ENCODE measurements at places on chromosomes 16 and 17. TPM values are rescaled to one million over a fixed set of nuclear protein-coding genes. Genes with fewer than 3 reads are reported as not detected.

NPIPA2 gene
- 14.4 TPM for total RNA-seq

RHBDL3 gene
- total RNA-seq: 0.29 TPM

PRSS27 gene
- total RNA-seq: not detected

SPATA22 gene
- total RNA-seq: not detected

RAMP2 gene
- 29.7 TPM for total RNA-seq

ADPRM gene
- total RNA-seq: 14.0 TPM

ATAD5 gene
- total RNA-seq: 8.8 TPM

FA2H gene
- not detected for total RNA-seq

C1QL1 gene
- total RNA-seq: 0.51 TPM

ALDOA gene
- 583 TPM for total RNA-seq

DNA sequence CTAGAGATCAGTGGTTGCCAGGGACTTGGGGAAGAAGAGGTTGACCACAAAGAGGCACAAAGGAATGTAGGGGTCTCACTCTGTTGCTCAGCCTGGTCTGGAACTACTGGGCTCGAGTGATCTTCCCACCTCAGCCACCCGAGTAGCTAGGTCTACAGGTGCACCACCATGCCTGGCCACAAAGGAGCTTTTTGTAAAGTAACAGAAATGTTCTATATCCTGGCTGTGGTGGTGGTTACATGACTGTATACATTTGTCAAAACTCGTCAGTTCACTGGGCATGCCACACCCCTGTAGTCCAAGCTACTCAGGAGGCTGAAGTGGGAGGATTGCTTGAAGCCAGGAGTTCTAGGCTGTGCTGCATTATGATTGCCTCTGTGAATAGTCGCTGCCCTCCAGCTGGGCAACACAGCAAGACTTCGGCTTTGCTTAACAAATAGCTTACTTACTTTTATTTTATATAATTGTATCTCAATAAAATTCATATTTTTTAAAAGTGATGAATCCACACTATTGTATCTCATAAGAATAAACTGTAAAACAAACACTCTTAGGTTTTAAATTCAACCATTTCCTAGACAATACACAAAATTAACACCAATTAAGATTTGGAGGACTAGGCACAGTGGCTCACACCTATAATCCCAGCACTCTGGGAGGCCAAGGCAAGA, 5.0 kb downstream of the SKA2 start:
- H3K27me3 ChIP-seq: no peaks in the 10 kb centered on the region
- no peak for DNase-seq
- no peak overlapping the region for H3K4me3 ChIP-seq
- no peak overlapping the region for H3K27ac ChIP-seq
- no peaks in the 10 kb centered on the region for H3K36me3 ChIP-seq

GRCh38 chr16:48271728-48272127, 24.4 kb upstream of the ABCC11 start:
- H3K4me1 ChIP-seq: no peaks in the 10 kb centered on the region
- no peak for DNase-seq
- no peaks in the 10 kb centered on the region for H3K27me3 ChIP-seq
- H3K4me3 ChIP-seq: no peak overlapping the region

GRCh38 chr16:21070564-21070963, 80.1 kb downstream of the DNAH3 start:
- H3K36me3 ChIP-seq: no peaks in the 10 kb centered on the region
- no peak overlapping the region for H3K27ac ChIP-seq
- H3K4me1 ChIP-seq: no peaks in the 10 kb centered on the region
- no peak for DNase-seq
- H3K27me3 ChIP-seq: no peaks in the 10 kb centered on the region

GRCh38 chr16:57998486-57998885, 2.0 kb downstream of the ZNF319 start:
- no peaks in the 10 kb centered on the region for H3K27me3 ChIP-seq
- H3K36me3 ChIP-seq: no peaks in the 10 kb centered on the region
- H3K27ac ChIP-seq: no peak overlapping the region
- no peak for DNase-seq
- no peaks in the 10 kb centered on the region for H3K4me1 ChIP-seq
- no peak overlapping the region for H3K4me3 ChIP-seq

- H3K27ac ChIP-seq: no peak overlapping the region
- no peak for DNase-seq
- H3K36me3 ChIP-seq: no peaks in the 10 kb centered on the region
- H3K27me3 ChIP-seq: no peaks in the 10 kb centered on the region
- H3K4me1 ChIP-seq: no peaks in the 10 kb centered on the region
These were observed 3.1 kb upstream of the SPACA3 start for GRCh38 chr17:32988481-32989101.

- no peak for DNase-seq
- H3K27me3 ChIP-seq: no peaks in the 10 kb centered on the region
- no peak overlapping the region for H3K4me3 ChIP-seq
- no peak overlapping the region for H3K27ac ChIP-seq
- H3K36me3 ChIP-seq: no peaks in the 10 kb centered on the region
These were observed 17.8 kb downstream of the TSPOAP1 start for GRCh38 chr17:58310511-58311428.

DNA sequence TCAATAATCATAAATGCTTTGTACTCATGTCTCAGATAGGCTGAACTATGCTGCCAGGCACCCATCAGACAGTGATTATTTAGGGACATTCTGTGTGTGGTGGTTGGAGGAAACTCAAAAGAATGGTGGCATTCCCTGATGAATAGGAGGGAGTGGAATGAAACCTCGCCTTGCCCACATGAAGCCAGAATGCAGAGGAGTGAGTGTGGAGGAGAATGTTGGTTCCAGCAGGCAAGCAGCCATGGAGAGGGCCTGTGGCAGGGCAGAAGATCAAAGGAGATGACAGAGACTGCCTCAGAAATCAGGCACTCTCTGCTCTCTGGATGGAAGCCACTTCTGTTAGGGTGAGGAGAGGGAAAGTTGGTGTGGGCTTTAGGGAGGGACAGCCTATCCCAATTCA, 22.5 kb downstream of the KCTD19 start:
- DNase-seq: no peak
- H3K27me3 ChIP-seq: no peaks in the 10 kb centered on the region
- H3K4me1 ChIP-seq: no peaks in the 10 kb centered on the region
- no peaks in the 10 kb centered on the region for H3K36me3 ChIP-seq
- H3K4me3 ChIP-seq: no peak overlapping the region
- H3K27ac ChIP-seq: no peak overlapping the region

- no peak for DNase-seq
- no peak overlapping the region for H3K27ac ChIP-seq
- H3K27me3 ChIP-seq: no peaks in the 10 kb centered on the region
- H3K4me3 ChIP-seq: no peak overlapping the region
- H3K36me3 ChIP-seq: no peaks in the 10 kb centered on the region
These were observed 30.5 kb downstream of the CDH13 start for GRCh38 chr16:82657239-82657638.

GRCh38 chr17:67359960-67360791, 6.2 kb downstream of the PSMD12 start:
- H3K27me3 ChIP-seq: no peaks in the 10 kb centered on the region
- DNase-seq: no peak
- H3K27ac ChIP-seq: no peak overlapping the region
- no peak overlapping the region for H3K4me3 ChIP-seq
- no peaks in the 10 kb centered on the region for H3K4me1 ChIP-seq
- no peaks in the 10 kb centered on the region for H3K36me3 ChIP-seq

GRCh38 chr16:17302214-17302613, 168.5 kb downstream of the XYLT1 start:
- H3K36me3 ChIP-seq: no peaks in the 10 kb centered on the region
- peaks cover 5% of the 10 kb centered on the region for H3K4me1 ChIP-seq
- no peaks in the 10 kb centered on the region for H3K27me3 ChIP-seq
- no peak overlapping the region for H3K4me3 ChIP-seq
- no peak overlapping the region for H3K27ac ChIP-seq
- no peak for DNase-seq

DNA sequence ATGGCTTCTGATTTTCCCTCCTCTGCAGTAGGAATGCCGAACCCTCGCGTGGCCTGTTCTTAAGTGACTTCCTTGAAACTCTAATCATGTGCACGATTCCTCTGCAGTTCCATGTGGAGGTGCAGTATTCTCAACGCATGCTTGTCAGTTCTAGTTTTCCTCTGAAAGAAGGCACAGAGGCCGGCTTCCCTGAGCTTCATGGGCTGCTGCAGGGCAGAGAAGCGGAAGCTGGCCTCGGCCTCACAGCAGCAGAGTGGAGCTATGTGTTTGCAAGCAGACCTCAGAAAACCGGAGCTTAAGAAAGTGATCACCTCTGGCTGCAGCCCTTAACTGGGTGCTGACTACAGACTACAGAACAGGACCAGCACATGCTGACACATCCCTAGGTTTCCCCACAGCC, 500.7 kb downstream of the GRIN2A start:
- DNase-seq: no peak
- H3K4me3 ChIP-seq: no peak overlapping the region
- no peak overlapping the region for H3K27ac ChIP-seq
- H3K27me3 ChIP-seq: no peaks in the 10 kb centered on the region
- H3K36me3 ChIP-seq: no peaks in the 10 kb centered on the region

GRCh38 chr16:22383827-22384226, 9.4 kb upstream of the CDR2 start:
- H3K27ac ChIP-seq: no peak overlapping the region
- H3K27me3 ChIP-seq: no peaks in the 10 kb centered on the region
- no peaks in the 10 kb centered on the region for H3K4me1 ChIP-seq
- DNase-seq: no peak

GRCh38 chr16:79835194-79835593, 234.7 kb upstream of the MAF start:
- H3K27me3 ChIP-seq: no peaks in the 10 kb centered on the region
- DNase-seq: no peak
- H3K27ac ChIP-seq: peak overlapping the region; percentile 86
- H3K4me1 ChIP-seq: peaks cover 11% of the 10 kb centered on the region
- no peaks in the 10 kb centered on the region for H3K36me3 ChIP-seq
- H3K4me3 ChIP-seq: no peak overlapping the region

DNA sequence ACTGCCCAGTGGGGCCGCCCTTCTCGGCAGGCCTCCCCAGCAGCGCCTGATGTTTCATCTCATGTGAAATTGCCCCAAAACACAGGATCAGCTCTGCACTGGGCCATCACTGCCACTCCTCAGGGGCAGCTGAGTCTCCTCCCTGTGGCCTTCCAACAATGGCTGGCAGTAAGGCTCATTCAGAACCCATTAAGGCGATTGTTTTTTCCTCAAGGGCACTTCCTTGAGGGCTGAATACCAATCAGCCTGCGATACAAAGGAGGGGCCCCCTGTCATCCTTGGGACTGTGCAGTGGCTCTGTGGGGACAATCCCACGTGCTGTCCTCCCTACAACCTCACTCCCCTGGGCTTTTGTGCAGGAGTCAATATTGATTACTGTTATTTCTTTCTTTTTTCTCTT, 47.5 kb downstream of the XYLT1 start:
- no peak for DNase-seq
- no peak overlapping the region for H3K4me3 ChIP-seq

DNA sequence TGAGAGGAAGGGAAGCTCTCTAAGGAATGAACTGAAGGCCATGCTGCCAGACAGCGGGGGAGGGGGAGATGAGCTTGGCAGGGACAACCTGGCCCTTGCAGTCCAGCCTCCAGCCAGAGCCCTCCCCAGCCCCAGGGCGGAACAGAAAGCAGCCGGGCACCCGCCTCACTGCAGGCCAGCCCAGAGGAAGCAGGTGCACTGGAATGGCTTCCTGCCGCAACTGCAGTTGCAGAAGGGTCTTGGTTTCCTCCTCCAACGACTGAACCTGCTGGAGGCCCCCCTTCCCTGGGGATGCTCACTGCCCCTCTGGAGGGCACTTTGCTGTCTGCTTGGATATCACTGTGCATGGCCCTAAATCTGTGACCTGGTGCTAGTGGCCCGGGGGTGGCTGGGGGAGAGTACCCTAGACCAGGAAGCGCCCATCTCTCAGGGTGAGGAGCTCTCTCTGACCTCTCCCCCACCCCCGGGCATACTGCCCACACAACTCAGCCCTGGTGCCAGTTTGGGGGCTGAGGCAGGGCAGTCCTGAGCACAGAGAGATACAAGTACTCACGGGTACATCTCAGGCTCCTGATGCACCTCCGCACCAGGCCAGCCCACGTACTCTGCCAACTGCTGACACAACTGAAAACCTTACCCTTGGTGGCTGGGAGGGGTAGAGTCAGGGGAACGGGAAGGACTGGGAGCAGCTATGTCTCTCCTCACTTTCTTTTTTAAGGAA, 41.1 kb downstream of the MYO18A start:
- H3K36me3 ChIP-seq: no peaks in the 10 kb centered on the region
- H3K27ac ChIP-seq: peak overlapping the region; percentile 73
- no peaks in the 10 kb centered on the region for H3K27me3 ChIP-seq

- no peaks in the 10 kb centered on the region for H3K36me3 ChIP-seq
- DNase-seq: no peak
- H3K4me3 ChIP-seq: no peak overlapping the region
- no peak overlapping the region for H3K27ac ChIP-seq
- H3K27me3 ChIP-seq: no peaks in the 10 kb centered on the region
- H3K4me1 ChIP-seq: no peaks in the 10 kb centered on the region
These were observed 26.2 kb downstream of the TEKT5 start for GRCh38 chr16:10668322-10669045.

DNA sequence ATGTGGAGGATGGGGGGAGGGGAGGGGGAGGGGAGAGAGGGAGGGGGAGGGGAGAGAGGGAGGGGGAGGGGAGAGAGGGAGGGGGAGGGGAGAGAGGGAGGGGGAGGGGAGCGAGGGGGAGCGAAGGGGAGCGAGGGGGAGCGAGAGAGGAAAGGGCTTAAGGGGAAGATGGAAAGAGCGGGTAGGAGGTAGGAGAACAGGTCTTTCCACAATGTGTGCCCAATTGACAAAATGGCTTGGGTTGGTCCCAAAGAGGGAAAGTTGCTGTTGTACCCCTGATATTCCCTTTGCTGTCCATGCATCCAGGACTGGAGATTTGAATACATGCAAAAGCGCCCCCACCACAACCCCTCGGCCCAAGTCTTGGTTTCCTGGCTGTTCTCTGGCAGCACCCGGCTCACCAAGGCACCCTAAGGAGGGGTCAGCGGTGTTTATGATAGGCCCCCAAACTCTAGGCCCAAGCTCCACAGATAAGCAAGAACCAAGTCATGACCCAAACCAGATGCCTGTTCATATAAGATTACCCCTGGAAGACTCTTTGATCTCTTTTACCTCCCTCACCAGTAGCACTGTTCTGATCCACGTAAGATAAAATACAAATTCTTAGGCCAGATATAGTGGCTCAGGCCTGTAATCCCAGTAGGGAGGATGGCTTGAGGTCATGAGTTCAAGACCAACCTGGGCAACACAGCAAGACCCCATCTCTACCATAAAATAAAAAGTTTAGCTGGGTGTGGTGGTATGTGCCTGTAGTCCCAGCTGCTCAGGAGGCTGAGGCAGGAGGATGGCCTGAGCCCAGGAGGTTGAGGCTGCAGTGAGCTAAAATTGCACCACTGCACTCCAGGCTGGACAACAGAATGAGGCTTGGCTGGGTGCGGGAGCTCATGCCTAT, 119.6 kb downstream of the ZFHX3 start:
- no peak for DNase-seq
- H3K4me1 ChIP-seq: peaks cover 4% of the 10 kb centered on the region
- H3K36me3 ChIP-seq: no peaks in the 10 kb centered on the region
- no peak overlapping the region for H3K4me3 ChIP-seq

GRCh38 chr17:64622931-64623654, 39.0 kb downstream of the SMURF2 start:
- no peak for DNase-seq
- no peak overlapping the region for H3K27ac ChIP-seq
- no peak overlapping the region for H3K4me3 ChIP-seq
- H3K4me1 ChIP-seq: no peaks in the 10 kb centered on the region

- no peak overlapping the region for H3K27ac ChIP-seq
- no peaks in the 10 kb centered on the region for H3K36me3 ChIP-seq
- no peak for DNase-seq
- H3K27me3 ChIP-seq: no peaks in the 10 kb centered on the region
- no peak overlapping the region for H3K4me3 ChIP-seq
- H3K4me1 ChIP-seq: no peaks in the 10 kb centered on the region
These were observed 44.3 kb downstream of the ADCY9 start for GRCh38 chr16:4071686-4072561.

GRCh38 chr16:31250782-31251384, 8.9 kb upstream of the ITGAM start:
- no peak overlapping the region for H3K4me3 ChIP-seq
- no peak for DNase-seq
- H3K4me1 ChIP-seq: no peaks in the 10 kb centered on the region
- no peak overlapping the region for H3K27ac ChIP-seq

All from uterus (tissue), 4 donors.